ENCODE measurements at places on chromosomes 6 and 20.

DNA sequence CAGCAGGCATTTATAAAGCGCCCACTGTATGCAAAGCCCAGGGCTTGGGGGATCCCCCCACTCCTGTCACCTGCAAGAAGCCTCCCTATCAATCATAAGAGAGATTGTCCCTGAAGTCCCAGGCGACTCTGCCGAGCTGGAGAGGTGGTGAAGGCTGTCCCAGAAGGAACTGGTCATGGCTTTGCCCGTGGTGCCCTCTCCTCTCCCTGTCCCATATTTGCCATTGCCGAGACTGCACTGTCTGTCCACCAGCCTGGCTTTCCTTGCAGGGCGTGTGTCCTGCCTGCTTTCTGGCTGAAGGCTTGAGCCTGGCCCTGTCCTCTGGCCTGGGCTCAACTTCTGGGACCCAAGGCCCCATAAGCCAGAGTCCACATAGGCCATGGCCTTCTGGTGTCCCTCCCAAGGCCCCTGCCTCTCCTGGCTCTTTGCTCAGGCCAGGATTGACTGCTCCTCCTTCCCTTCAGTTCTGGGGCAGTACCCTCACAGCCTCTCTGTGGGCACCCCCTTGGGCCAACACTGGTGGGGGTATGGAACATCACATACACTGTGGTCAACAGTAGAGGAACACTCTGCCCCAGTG is 46.9 kb downstream of the CPXM1 start:
- DNase-seq: no peak

DNA sequence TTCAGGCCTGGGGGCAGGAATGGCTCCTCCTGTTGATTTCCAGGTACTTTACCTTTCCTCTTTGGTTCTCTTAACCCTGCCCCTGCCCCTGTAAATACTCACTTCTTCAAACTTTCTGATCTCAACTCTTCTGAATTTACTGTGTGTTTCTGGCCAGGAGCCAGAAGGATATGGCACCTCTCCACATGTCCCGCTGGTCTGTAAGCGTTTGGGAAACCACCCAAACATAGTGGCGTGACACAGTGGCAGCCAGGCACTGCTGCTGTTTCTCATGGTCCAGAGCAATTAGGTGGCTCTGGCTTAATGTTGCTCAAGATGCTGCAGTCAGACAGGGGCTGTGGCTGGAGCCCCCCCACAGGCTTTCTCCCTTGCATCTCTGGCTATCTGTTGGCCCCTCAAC is 374.5 kb downstream of the RNGTT start:
- DNase-seq: no peak

- no peak for DNase-seq
Observed at GRCh38 chr6:131721161-131721560, 10.3 kb upstream of the CTAGE9 start.

DNA sequence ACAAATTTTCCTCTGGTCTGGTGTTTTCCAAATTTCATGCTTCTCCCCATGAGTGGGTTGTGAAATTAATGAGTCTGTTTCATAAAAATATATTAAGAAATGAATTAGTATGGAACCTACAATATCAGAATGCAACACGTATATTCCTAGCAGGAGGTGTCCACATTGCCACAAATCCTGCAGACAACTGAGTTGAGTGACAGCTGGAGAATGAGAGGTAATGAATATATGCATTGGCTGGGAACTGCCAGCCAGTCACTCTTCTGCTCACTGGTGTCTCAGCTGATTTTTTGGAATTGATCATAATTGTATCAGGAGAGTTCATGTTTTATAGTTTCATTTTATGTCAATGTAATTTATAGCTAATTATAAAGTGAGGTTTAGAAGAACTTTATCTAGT is 6.3 kb upstream of the ARFGEF3 start:
- no peak for DNase-seq

DNA sequence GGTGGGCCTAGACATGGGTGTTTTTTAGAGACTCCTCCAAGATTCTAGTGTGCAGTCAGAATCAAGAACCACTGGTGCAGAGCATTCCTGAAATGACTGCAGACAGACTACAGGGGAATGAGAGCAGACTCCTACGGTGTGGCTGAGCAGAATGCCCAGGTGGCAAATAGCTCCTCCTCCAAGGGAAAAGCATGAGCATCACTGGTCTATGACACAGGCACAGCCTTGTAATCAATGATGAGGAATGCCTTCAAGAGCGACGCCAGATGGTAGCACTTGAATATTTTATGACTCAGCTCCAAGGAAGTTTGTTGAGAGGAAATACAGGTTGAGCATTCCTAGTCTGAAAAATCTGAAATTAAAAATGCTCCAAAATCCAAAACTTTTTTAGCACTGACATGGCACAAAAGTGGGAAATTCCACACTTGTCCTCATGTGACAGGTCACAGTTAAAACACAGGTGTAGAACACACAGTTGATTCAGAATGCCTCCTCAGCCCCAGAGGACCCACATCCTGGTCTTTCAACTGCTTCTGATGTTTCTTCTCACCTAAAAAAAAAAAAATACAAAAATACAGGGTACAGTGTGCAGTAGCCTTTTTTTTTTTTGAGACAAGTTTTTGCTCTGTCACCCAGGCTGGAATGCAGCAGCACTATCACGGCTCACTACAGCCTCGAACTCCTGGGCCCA is 10.6 kb upstream of the FAM8A1 start:
- DNase-seq: peak; percentile 7

DNA sequence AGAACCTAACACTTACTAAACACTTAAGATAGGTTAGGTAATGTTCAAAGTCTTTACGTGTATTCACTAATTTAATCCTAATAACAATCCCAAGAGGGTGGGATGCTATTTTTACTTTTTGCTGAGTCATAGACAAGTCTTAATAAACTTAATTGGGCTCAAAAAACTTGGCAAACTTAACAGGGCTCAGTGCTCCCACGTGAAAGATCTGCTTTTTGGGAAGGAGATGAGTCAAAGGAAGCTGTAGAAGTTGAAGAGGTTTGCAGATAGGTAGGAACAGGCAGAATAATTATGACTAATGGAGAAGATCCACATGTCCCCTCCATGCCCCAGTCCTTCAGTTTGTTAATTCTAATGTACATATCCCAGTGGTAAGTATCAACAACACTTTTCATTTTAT is 44.5 kb upstream of the STMND1 start:
- no peak for DNase-seq

GRCh38 chr6:33118525-33119123 is 42.8 kb downstream of the HLA-DPB1 start:
- DNase-seq: peak; percentile 20

GRCh38 chr20:2133318-2134183 is 31.9 kb downstream of the STK35 start:
- no peak for DNase-seq

GRCh38 chr6:43383021-43383667 is 13.7 kb upstream of the ZNF318 start:
- DNase-seq: no peak

DNA sequence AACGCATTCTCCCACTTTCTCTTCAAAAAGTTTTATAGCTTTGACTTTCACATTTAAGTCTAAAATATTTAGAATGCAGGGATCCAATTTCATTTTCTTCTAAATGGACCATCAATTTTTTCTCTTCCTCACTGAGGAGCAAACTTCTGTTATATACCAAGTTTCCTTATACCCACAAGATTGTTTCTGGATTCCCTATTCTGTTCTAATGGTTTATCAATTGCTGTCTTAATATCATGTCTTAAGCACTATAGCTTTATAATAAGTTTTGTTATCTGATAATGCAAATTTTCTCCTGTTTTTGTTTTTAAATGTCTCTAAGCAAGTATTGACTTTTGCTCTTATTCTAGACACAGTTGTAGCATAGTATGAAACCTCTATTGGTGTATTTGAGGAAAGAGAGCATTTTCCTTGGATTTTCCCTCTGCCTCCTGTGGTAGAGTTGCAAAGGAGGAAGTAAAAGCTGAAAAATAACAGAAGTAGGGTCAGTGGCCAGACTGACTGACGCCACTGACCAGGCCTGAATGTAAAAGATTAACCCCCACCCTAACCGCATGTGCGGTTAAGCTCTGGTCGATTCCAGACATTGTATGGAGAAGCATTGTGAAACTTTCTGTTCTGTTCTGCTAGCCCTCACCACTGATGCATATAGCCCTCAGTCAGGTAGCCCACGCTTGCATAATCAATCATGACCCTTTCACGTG is 40.3 kb downstream of the GPX5 start:
- DNase-seq: no peak

DNA sequence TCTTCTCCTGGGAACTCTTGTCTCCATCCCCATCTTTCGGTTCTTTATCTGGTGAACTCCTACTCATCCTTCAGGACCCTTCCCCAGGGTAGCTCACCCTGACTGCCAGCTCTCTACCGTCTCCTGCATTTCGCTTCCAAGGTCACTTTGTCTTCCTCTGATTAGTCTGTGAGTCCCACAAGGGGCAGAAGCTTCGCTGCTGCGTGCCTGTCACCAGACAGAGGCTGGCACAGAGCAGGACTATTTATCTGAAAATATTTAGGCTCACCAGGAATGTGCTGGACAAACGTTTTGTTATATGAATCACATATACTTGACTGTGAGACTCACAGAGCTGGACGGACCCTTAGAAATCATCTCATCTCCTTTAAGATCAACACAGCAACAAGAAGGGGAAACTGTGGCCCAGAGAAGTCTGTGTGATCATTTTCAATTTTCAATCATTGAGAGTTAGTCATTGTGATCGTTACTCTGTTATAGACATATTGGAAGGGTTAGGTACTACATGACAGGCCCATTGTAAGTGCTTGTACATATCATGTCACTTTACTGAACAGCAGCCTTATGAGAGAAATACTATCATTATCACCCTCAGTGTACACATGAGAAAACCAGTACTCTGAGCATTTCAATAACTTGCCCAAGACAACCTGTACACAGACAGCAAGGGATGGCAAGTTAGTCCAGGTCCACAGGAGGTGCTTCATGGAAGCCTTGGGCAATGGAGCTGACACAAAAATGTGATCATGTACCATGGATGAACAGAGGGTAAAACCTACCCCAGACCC is 51.4 kb downstream of the JPH2 start:
- no peak for DNase-seq

DNA sequence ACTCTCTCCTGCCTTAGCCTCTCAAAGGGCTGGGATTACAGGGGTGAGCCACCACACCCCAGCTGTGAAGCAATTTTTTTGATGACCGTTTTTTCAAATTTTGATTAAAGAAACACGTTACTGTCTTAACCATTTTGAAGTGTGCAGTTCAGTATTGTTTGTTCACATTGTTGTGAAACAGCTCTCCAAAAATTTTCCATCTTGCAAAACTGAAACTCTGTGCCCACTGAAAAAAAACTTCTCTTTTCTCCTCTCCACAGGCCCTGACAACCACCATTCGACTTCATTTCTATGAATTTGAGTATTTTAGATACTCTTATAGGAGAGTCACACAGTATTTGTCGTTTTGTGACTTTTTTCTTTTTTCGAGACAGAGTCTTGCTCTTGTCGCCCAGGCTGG is 53.9 kb downstream of the ECT2L start:
- no peak for DNase-seq

GRCh38 chr6:14118446-14118845 is 874 bp downstream of the CD83 start:
- DNase-seq: no peak

DNA sequence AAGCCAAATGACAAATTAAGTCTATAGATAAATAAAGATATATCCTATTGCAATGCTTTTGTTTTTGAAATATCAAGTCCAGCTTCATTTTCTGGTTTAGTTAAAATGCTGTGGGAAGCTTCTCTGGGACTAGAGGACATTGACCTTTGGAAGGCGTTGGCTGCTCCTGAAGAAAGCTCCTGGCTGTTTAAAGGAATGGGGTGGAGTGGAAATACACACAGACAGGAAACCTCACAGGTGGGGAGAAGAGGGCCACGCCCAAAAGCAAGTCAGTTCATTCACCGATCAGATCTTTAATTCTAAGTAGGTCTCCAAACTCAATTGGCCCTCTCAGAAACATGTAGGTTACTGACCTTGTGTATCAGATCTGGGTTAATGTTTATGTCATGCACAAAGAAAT is 59.6 kb downstream of the SPTLC3 start:
- no peak for DNase-seq

- DNase-seq: no peak
Observed at GRCh38 chr6:118223316-118223715, 316.3 kb downstream of the SLC35F1 start.

DNA sequence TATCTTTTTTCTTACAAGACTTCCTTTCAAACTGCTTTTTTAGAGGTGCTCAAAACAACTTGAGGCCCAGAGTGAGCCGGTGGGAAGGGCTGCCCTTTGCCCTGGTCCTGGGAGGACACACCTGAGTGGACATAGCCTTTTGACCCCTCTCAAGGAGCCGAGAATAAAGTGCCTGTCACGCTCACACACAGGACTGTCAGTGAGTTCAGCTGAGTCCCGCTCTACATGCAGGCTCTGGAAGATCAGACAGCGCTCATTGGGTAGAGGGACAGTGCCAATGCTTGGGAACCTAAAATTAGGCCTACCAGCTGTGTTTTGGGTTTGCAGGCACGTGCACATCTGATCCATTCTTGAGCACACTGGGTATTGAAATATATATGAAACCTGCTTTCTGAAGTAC is 387.8 kb downstream of the CD83 start:
- no peak for DNase-seq

DNA sequence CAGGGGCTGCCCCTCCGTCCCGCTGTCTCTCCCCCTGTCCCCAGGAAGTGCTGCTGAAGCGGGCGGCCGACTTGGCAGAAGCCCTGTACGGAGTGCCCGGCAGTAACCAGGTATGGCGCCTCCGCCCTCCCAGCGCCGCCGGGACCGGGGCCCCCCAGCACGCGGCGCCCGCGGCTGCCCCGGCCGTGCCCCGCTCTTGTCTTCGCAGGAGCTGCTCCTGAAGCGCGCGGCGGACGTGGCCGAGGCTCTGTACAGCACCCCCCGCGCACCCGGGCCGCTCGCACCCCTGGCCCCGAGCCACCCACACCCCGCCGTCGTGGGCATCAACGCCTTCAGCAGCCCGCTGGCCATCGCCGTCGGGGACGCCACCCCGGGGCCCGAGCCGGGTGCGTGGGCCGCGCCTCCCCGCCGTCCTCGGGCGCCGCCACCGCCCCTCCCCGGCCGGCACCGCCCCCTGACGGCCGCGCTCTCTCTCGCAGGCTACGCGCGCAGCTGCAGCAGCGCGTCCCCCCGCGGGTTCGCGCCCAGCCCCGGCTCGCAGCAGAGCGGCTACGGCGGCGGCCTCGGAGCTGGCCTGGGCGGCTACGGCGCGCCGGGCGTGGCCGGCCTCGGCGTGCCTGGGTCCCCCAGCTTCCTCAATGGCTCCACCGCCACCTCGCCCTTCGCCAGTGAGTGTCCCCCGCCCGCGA is 48.4 kb downstream of the CPXM1 start:
- DNase-seq: peak; percentile 63

- no peak for DNase-seq
Observed at GRCh38 chr20:56393653-56394052, 1.2 kb downstream of the CSTF1 start.

GRCh38 chr6:47669684-47670513 is 28.5 kb upstream of the ADGRF4 start:
- DNase-seq: peak; percentile 59

- DNase-seq: no peak
Observed at GRCh38 chr6:11322252-11322885, 89.9 kb upstream of the NEDD9 start.

All from NCI-H146 (cell line).